Diencephalon (tissue), 1 donor: ENCODE measurements at places on chromosomes 16 and 17. TPM values are rescaled to one million over a fixed set of nuclear protein-coding genes. Genes with fewer than 3 reads are reported as not detected.

Gene CTF1
- 0.92 TPM for total RNA-seq

Gene CA7
- total RNA-seq, result not detected

Gene NPIPA5
- 3.5 TPM for total RNA-seq

Gene ALOX12
- total RNA-seq, result not detected

Gene NKD1
- total RNA-seq, result 10.6 TPM

Gene MAPT
- 204 TPM for total RNA-seq

Gene CHST4
- 0.46 TPM for total RNA-seq

Gene PRR35
- not detected for total RNA-seq

Gene BCO1
- 0.46 TPM for total RNA-seq

Gene CSNK2A2
- total RNA-seq, result 33.4 TPM

Gene TXNDC17
- 48.4 TPM for total RNA-seq

Gene CACNA1G
- 36.0 TPM for total RNA-seq

Gene SLC6A4
- 0.92 TPM for total RNA-seq

Gene ANKRD40CL
- not detected for total RNA-seq
